Calu3 (cell line): ENCODE measurements at places on chromosomes 7 and 10. TPM values are rescaled to one million over a fixed set of nuclear protein-coding genes. Genes with fewer than 3 reads are reported as not detected.

IFIT5 gene
- total RNA-seq, result 13.8 and 23.5 TPM in 2 replicates

DNA sequence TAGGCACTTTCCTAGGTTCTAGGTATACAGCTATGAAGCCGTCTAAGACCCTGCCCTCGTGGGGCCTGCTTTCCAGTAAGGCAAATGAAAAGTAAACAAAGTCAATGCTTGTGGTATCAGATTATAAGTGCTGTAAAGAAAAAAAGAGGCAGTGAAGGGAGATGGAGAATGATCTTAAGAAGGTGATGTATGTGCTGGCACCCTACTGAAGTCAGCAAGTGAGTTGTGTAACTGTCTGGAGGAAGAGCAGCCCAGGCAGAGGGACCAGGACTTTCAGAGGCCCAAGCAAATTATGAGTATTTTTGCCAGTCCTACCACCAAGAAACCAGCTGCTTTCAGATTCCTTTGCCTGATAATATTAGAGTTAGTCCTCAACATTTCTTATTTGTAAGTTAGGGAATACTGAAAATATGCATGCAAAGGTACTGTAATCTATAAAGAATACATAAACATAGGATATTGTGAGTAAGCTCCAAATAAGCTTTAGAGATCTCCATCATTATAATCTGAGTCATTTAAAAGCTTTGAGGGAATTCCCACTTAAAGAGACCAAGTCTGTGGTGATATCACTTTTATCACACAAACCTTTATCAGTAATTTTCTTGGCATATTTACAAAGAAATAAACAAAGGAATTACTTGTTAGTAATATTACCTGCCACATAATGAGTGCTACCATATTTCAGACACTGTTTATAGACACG lies 329.2 kb upstream of the LRGUK start:
- no peak for DNase-seq

GRCh38 chr7:157673573-157673972 lies 336.8 kb downstream of the DNAJB6 start:
- no peak for DNase-seq

- DNase-seq, result no peak
Measured at GRCh38 chr10:100509241-100509840, 10.3 kb downstream of the SEC31B start.
